Activated naive CD4-positive, alpha-beta T cell treated with anti-CD3 and anti-CD28 coated beads, Interleukin-2, amount 50 U/mL, for 72 hours (primary cell): ENCODE measurements at places on chromosomes 1 and 21.
A peak's percentile ranks its signal among the peaks of the same experiment; 100 is the strongest.

DNA sequence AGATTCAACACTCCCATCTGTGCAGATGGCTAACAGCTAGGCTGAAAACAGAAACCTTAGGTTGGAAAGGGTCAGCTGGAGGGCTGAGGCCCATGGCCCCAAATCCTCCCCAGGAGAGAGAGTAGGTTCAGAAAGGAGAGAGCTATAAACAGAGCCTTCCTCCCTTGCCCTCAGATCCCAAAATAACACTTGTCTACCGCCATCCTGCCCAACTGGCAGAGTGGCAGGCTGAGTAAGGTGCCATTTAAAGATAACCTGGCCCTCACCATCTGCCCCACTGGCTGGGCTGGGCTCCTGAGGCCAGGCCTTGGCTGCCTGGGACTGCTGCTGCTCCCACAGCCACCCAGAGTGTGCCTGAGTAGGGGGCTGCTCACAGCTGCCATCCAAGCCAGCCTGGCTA lies 4.3 kb upstream of the SHISA4 start:
- DNase-seq: no peak

DNA sequence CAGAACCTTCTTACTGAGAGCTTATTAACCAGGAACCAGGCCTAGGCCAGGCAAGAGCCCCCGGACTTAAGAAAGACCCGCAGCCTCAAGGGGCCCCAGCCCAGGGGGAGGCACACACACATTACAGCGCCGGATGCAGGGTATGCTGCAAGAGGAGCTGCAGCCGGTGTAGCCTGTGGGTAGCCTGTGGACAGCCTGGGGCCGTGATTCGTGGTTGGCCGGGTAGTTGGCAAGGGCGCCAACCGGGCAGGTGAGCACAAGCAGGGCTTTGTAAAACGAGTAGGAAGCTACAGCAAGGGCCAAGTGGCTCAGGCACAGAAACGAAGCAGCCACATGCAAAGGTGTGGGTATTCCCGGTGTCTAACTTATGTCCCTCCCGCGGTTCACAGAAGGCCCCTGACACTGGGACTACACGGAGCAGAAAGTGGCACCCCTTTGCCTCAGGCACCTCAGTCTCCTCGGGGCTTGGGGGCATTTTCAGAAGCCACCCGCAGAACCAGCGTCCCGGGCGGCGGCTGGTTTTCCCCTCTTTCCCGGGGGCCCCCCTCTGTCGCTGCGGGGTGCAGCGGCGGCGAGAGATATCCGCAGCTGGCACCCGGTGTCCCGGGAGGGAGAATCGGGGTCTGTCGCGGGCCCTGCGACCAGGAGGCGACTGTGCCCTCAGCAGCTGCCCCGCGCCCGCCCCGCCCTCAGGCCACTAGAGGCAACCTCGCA lies 40.8 kb downstream of the KIAA1614 start:
- no peak for DNase-seq

DNA sequence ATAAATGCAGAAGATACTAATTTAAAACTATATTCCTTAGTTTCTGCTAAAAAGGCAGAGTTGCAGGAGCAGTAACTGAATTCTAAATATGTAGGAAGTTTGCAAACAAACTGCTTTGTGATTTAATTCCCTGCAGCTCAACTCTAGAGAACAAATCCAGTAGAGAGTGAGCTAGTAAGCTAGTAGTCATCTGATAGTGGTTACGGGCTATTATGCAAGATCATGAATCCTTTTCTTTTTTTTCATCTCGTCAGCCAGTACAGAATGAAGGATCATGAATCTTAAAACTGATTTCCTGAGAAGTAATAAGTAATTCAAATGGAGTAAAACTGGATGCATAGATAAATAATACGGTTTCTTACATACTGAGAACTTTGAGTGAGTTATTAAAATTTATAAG lies 3.3 kb downstream of the DPH5 start:
- DNase-seq: no peak

- no peak for DNase-seq
Observed at GRCh38 chr21:41045534-41046268, 122.3 kb upstream of the BACE2 start.

DNA sequence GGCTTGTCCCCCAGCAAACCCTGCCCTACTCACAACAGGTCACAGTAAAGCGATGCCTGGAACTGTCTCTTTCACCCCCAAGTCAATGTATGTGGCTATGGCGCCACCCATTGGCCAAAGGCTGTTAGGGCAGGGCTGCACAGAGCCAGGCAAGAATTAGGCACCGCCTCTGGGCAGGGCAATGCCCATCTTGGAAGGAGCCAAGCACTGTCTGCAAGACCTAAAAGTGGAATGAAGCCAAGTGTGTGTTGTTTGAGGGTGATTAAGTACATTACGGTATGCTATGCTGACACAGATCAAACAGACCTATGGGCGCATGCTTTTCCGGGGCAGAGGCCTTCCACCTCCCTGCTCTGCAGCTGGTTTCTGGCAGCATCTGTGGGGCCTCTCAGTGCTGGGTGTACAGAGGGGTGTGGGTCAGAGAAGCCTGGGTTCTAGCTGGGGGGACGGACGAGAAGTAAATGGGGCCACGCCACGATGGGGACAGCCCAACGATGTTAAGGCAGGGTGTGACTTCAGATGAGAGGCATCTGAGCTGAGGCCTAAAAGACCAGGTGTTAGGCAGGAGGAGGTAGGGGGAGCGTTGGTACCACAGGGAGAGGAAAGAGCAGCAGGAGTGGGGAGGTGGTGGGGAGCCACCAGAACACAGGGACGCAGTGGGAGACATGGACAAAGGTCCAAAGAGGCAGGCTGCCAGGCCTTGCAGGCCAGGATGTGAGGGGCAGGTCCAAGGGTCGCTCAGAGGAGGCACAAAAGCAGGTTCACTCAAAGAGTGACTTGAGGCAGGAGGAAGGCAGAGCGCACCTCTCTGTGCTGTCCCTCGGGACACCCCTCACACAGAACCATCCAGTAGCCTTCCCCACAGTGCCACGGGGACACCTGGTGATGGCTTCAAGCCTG lies 49.8 kb downstream of the ACOT7 start:
- no peak for DNase-seq

GRCh38 chr21:43783098-43783700 lies 6.2 kb upstream of the RRP1 start:
- DNase-seq: no peak

DNA sequence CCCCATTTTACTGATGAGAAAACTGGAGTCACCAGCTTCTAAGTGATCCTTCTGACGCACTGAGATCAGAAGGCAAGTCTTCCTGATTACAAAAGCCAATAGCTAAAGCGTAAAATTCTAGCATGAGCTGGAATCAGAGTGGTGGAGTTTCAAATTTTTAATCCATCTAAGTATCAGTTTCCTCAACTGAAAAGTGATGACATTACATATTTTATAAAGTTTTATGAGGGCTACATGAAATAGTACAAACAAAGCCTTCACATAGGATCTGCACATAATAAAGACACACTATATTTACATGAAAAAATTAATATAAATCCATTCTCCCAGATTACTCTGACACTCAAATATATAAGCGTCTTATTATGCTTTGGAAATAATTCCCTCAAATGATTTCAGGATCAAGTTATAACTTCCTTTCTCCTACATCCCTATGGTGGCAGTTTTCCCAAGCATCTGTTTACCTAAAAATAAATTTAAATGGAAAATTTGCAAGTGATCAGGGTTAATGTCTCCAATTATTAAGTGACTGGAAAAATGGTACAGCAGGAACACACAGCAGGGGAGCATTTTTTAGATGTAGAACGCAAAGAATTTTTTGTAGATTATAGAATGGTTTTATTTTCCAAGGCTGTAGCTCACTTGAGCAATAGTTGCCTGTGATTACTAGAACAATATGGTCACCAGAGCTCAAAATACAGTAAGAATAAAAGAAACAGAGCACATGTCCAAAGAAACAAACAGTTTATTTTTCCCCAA lies 490.4 kb upstream of the C1orf87 start:
- DNase-seq: no peak

DNA sequence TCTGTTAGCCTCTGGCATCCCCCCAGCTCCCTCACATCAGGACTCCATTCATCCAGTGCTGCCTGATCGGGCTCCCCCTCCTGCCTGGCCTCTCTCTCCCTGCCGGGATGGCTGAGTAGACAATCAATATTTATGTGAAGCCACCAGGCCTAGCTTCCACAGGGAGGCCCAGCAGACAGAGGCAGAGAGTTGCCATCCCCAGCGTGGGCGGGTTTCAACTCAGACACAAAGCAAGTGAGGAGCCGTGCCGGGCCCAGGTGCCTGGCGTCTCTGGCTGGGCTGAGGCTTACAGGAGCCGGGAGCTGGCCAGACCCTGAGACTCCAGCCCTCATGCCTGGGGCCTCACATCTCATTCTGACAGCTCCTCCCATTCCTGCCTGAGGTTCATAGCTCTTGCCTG lies 34.5 kb upstream of the ATP2B4 start:
- DNase-seq: no peak

DNA sequence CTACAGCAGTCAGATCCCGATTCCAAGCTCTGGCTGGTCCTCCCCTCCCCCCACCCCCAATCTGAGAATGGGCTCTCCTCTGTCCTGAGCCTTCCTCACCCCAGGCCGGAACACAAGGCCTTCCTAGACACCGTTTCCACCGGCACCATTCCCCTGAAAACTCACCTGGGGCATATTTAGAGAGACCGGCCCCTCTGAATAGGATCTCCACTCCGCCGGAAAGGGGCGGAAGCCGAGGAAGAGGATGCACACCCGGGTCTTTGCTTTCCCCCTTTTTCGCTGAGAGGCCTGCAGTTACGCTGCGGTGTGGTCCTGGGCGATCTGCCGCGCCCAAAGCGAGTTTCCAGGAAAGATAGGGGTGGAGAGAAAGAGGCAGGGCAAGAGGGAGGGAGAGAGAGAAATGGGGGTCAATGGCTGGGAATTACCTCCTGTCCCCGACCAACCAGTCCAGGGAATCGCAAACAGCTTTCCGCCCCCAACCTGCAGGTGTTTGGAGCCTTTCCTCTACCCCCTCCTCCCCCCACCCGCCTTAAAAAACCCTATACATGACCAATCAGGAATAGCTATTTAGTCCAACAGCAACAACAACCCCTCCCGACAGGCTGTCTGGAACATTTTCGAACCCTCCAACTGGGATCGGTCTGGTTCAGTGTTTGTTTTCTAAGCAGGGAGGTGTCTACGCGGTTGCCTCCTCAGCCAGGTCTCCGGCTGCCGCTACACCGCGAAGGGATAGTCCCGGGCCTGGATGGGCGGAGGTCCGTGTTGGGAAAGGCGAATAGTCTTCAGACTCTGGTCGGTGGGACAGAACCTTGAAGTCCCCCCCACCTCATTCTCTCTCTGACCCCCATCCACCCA lies 2.8 kb downstream of the TAL1 start:
- DNase-seq: peak; percentile 23
